ENCODE measurements at places on chromosomes 4 and X.

- DNase-seq: no peak
Observed at GRCh38 chr4:19577097-19577496, 674.6 kb upstream of the SLIT2 start.

DNA sequence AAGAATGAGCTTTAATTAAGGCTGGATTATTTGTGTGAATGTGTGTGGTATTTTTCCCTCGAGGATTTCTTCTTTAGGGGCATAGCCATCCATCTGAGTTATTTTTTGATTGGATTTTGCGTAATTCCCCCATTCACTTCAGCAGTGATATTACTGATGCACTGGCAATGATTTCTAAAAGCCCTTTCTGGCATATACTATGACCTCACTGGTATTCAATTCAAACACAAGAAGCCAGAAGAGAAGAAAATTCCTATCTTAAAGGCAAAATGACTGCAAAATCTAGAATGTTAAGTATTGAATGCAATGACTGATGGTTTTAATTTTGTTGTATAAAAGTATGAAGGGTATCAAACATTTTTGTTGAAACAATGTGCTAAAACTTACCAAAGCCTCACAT, 71.1 kb upstream of the DDIT4L start:
- no peak for DNase-seq

GRCh38 chrX:120316587-120317283, 5.5 kb upstream of the TMEM255A start:
- peak; percentile 30 for DNase-seq

DNA sequence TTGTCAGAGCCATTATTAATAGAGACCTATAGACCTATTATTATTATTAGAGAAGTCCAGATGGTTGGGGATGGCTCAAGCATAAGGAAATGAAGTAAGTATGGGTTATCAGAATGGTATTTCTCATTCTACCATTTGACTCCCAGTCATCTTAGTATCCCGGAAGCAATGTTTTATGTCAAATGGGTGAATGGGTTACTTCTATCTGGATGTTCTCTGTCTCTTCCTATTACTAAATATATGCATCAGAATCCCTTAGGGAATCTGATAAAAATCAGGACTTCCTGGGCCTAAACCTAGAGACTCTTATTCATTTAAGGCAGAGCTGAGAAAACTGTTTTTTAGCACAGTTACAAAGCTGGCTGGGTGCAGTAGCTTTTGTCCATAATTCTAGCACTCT, 149.9 kb downstream of the SLC10A7 start:
- no peak for DNase-seq

- no peak for DNase-seq
Observed at GRCh38 chrX:112839856-112840255, 775 bp downstream of the AMOT start.

- no peak for DNase-seq
Observed at GRCh38 chr4:99510721-99511120, at the start of gene C4orf17. C4orf17 (plus strand) TSS chr4:99511021; CDS start chr4:99513082, 2,061 bp downstream.

DNA sequence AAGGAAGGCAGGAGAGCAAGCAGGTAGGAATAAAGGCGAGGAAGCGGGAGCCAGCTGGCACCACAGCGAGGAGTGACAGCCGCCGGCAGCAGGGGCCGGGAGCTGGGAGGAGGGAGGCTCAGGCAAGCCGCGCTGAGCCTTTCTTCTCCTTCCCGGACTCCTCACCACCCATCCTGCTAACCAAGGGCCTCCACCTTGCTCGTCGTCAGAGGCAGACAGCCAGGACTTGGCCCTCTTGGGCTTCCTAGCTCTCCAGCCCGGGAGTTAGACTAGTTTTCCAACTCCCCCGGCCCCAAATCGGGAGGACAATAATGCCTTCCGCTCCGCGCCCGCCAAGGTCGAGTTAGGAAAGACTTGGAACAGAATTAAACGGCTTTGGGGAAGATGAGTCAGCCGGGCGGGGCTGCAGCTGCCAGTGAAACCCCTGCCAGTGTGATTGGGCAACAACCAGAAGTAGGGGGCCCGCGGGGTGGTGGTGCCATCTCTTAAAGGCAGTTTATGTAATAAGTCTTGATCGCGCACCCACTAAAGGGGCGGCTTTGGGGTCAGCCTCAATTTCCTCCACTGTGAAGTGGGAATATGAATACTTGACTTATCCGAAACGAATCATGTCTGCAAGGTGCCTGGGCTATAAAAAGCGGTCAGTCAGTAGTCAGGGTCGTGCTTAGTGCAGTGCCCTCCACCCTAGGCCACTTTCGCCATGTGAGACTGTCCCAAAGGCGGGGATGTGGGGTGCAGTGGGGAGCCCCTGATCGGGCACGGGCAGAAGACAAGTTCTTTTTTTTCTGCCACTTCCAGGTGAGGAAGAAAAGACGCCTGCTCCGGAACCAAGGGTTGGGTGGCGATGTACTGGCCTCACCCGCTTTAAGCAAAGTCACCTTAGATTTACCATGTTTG, 6.7 kb upstream of the HSD17B10 start:
- peak; percentile 48 for DNase-seq

DNA sequence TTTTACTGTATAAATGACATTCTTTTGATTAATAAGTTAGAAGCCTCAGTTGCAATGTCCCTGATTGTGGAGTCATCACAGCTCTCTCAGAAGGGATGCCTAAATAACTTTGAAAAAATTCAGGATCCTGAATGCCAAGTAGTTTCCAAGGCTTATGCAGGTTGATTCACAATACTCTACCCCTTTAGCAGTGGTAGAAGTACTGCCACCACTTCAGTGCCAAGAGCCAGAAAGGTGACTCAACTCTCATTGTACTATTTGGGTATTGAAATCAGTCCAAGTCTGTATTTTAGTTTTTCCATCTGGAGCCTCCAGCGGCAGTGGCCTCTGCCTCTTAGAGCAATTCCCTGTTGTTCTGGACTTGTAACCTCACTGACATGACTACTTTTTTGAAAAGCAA, 320.1 kb upstream of the NDST4 start:
- no peak for DNase-seq

DNA sequence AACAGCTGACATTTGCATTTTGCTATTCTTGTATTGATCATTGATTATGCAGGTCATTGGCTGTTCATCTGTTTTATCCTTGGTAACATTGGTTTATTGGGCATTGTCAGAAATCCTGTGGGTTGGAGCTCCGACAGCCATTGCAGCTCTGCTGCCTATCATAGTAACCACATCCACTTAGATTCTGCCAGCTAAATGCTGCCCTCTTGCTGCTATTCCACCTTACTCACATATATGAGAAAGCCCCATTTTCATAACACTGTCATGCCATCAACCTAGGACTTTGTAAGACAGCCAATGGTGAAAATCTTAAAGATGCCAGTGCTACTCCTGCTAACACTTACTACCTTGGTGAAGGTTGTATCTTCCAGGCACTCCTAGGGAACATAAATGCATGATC, 187.3 kb upstream of the CXCL13 start:
- DNase-seq: peak; percentile 14

- DNase-seq: no peak
Observed at GRCh38 chrX:56228914-56229313, 3.2 kb upstream of the KLF8 start.

- DNase-seq: no peak
Observed at GRCh38 chrX:134688031-134688823, 30.0 kb upstream of the PLAC1 start.

- DNase-seq: no peak
Observed at GRCh38 chr4:75696071-75696470, 22.9 kb upstream of the G3BP2 start.

- DNase-seq: no peak
Observed at GRCh38 chr4:159280442-159281172, 177.7 kb downstream of the RAPGEF2 start.

GRCh38 chrX:78357342-78358055, 30.1 kb upstream of the CYSLTR1 start:
- DNase-seq: no peak

DNA sequence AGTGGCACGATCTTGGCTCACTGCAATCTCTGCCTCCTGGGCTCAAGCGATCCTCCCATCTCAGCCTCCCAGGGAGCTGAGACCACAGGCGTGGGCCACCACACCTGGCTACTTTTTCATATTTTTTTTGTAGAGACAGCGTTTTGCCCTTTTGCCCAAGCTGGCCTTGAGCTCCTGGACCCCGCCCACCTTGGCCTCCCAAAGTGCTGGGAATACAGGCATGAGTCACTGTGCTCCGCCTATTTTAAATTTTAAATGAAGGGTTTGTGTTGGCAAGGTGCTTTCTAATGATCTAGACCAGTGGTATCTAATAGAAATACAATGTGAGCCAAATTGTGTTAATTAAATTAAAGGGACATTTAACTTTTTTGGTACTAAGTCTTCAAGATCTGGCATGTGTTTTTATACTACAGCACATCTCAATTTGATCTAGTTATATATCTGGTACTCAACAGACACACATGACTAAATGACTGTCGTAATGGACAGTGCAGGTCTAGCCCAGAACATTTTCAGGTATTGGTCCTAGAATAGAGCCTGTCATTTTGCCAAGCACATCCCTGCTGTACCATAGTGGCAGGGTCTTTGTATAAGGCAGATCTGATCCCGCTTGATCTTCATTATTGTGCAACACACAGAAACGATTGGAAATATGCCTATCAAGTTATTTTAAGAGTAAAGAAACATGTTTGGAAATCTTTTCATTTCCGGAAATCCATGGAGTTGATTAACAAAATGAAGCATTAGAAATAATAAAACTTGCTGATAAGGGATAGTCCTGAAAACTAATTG, 7.3 kb downstream of the PGK1 start:
- DNase-seq: no peak

- DNase-seq: no peak
Observed at GRCh38 chr4:16292585-16292984, 66.3 kb upstream of the TAPT1 start.

- DNase-seq: no peak
Observed at GRCh38 chr4:121642292-121642691, 54.5 kb downstream of the ANXA5 start.

GRCh38 chrX:105701310-105702052, 120.9 kb upstream of the NRK start:
- peak; percentile 3 for DNase-seq

GRCh38 chr4:36399762-36400353, 118.4 kb downstream of the DTHD1 start:
- DNase-seq: peak; percentile 8

GRCh38 chr4:166977596-166977995, 256.7 kb downstream of the SPOCK3 start:
- DNase-seq: no peak

GRCh38 chrX:123871309-123871708, 11.5 kb downstream of the XIAP start:
- DNase-seq: no peak

DNA sequence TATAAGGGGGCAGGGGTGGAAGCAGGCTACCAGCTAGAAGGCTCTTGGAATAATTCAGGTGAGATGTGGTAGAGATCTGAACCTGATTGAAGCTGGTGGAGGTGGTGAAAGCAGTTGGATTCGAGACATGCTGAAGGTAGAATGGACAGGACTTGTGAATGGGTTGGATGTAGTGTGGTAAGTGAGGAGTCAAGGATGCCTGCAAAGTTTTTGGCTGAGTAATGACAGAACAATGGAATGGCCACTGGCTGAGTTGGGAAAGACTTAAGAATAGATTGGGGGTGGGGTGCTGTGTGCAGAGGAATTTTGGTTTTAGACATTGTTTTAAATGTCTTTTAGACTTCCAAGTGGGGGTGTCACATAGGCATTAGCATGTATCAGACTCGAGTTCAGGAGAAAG, 33.5 kb downstream of the HPF1 start:
- no peak for DNase-seq

- DNase-seq: no peak
Observed at GRCh38 chrX:72062916-72063315, 68.8 kb downstream of the RTL5 start.

GRCh38 chrX:118864063-118864635, 40.5 kb downstream of the ZCCHC12 start:
- DNase-seq: no peak

DNA sequence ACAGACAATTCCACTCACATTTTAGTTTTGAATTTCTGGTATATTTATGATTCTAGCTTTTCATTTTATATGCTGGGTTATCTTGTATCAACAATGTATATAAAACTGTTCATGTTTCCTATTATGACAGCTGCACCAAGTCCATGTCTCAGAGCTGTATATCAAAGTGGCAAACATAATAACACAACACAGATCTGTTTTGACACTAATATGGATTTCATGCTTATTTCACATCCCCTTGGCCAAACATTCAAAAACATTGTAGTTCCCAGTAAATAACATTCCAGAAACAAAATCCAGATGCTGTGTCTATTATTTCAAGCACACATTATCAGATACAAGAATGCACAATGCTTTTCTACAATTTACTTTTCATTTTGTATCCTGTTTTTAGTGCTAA, 380.6 kb upstream of the MAGEB2 start:
- DNase-seq: no peak

- peak; percentile 4 for DNase-seq
Observed at GRCh38 chrX:12770440-12770839, 20.8 kb upstream of the PRPS2 start.

DNA sequence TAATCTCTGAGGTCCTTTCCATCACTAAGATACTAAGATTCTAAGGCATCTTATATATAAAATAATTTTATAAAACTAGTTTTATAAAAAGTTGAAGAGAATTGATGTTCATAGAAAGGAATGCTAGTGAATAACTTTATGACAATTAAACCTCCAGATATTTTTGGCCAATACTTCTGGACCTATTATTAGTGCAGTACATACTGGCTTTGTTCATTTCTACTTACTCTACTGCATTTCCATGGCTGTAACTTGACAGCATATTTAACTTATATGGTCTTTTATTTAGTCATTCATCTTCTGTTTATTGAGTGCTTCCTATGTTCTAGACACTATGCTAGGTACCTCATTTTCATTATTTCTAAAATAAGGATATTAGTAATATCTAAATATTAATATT, 6.8 kb upstream of the USP53 start:
- DNase-seq: no peak

- DNase-seq: peak; percentile 53
Observed at GRCh38 chr4:108135549-108136209, 33.1 kb downstream of the LEF1 start.

DNA sequence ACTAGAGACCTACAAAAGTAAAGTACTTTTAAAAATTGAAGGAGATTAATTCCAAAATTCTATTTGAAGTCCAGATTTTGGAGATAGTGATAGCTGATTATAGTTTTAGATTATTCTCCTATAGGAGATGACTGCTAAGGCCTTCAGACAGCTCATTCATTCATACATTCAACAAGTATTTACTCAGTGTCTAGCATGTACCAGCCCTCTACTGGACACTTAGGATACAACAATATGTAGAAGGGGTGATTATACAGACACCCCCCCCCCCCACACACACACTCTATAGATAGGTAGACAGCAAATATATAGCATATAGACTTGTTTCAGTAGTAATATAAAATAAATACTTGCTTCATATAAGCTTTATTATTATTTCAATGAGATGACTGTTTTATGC, 60.4 kb upstream of the TAF9B start:
- peak; percentile 11 for DNase-seq

DNA sequence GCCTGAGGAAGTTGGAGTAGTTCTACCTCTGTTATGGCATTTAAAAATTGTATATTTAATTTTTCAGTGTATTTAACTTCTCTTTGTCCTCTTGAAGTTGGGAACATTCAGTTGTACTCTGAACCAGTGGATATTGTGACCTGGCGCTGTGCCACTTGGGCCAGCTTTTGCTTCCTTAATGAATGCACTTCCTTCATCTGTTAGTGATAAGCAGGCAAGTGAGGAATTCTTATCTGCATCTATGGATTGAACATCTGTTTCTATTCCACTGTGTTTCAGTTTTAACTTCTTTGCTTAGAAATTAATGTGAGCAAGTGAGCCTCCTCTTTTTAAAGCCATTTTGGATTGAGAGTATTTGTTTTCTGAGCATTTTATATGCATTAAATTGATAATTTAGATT, 128.3 kb downstream of the UCHL1 start:
- no peak for DNase-seq

GRCh38 chr4:138460477-138461414, 218.6 kb upstream of the SLC7A11 start:
- DNase-seq: no peak

GRCh38 chrX:96685210-96686099, 813 bp downstream of the DIAPH2 start:
- DNase-seq: peak; percentile 7
